ENCODE measurements at places on chromosomes 11 and 22.
A peak's percentile ranks its signal among the peaks of the same experiment; 100 is the strongest.

DNA sequence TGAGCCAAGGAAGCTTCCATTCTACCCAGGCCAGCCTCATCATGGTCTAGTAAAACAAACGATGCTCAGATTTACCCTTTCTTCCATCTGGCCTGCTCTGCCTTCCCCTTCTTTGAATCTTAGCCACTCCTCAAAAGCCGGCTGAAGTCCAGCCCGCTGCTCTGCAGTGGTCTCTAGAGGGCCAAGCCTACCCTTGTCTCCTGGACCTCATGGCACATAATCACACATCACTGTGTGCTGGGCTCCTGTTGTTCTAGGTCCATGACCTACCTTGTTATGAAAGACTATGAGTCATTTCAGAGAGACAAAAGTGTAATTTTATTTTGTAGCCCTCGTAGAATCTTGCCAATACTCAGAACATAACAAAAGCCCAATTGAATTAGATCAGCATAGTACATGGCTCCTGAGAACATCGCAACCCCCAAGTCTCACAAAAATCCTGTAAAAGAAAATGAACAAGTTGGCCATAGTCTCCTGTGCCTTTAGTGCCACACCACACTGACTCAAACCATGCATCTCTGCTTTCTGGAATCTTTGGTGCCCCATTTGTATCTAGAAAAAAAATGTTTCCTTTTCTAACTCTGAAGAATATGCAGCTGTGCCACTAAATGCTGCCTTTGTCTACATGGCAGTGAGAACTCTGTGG lies 192.7 kb downstream of the OPCML start:
- no peak for DNase-seq

DNA sequence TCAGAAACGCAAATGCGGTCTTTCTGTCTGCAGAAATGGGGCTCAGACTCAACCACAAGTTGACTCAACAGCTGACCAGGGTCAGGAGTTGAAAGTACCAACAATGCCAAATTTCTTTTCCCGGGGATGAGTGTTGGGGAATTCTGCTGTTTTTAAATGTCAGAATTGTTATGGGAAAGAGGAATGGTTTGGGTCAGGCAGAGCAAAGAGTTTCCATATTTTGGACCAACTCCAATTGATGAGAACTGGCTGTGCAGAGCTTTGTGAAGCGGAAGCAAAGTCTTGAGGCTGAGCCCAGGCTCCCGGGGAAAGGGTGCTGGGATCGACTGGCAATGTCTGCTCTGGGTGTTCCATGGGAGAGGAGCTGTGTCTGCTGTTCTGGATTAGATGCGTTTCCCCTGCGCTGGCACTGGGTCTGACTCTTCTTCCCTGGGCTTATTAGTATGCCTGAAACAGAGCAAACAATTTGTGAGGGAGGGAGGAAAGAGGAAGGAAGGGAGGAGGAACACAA lies 36.2 kb downstream of the TXN2 start:
- no peak for DNase-seq

- DNase-seq, result no peak
Observed at GRCh38 chr11:105524286-105524685, 85.6 kb upstream of the GRIA4 start.

DNA sequence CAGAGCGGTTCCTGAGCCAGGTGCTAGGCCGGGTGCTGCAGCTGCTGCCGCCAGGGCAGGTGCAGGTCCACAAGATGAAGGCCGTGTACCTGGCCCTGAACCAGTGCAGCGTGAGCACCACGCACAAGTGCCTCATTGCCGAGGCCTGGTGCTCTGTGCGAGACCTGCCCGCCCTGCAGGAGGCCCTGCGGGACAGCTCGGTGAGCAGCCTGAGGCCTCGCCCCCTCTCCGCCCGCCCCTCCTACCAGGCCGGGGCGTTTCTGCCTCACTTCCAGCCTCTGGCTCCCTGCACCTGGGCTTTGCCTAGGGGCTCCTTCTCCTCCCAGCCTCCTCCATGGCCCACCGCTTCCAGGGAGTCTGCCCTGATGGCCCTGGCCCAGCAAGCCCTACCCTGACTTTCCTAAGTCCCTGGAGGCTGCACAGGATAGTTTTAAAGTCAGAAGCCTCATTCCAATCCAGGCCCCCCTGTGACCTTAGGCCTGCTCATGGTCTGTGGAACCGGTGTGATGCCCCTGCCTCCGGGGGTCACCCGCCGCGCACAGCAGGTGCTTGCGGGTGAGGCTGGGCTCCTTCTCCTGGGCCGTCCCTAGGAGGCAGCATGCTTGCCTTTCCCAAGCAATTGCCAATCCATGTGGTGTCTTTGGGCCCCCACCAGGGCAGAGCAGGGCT lies 5.5 kb downstream of the TCIRG1 start:
- DNase-seq, result peak; percentile 11

DNA sequence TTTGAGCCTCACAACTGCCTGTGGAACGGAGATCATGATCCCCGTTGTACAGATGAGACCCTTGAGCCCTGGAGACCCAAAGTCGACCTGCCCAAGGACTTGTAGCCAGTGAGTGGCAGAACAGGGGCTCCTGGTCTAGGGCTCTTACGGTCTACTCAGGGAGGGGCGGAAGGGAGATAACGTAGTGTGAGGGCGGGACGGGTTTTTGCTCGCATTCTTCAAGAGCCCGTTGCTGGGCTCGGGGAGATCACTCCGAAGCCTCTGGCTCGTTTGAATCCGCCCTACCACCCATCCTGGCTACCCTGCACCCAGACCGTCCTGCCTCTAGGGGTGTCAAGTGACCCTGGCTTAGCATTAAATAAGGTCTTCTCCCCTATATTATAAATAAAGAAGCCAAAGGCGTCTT lies 639 bp downstream of the CRY2 start:
- no peak for DNase-seq

DNA sequence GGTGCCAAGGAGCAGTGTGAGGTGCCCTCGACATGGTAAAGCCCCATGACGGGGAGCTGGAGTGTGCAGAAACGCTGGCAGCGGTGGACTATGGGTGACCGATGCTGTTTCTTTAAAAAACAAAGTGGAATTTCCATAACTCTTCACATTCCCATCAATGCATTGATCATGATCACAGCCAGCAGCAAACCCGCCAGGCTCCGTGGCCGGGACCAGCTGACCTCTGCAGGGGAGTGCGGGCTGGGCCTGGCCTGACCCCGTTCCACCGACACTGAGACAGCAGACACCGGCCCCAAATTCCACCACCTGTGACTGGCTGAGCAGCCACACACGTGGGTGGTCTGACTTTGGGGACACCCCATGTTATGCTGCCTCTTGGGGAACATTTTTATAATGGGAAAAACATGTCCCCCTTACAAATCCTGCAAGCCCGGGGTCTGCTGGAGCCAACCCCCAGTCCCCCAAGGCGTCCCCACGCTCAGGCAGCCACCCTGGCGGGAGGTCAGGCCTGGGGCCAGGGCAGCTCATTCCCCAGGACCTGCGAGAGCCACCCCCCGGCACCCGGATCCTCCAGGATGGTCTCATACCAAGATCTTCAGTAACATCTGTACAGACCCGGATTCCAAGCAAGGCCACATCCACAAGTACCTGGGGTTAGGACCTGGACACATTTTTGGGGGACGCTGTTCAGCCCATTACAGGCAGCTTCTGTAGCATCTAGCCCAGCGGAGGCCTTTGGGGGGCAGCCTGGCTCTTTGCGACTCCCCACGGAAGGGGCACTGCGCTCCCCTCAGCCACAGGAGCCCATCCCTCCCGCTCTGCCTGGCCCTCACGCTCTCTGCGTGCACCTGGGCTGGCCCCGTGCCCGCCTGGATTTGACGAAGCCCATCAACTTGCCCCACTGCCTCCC lies 20.6 kb downstream of the OSBPL5 start:
- DNase-seq, result no peak

GRCh38 chr11:96055706-96056387 lies 131.9 kb upstream of the MTMR2 start:
- DNase-seq, result no peak

DNA sequence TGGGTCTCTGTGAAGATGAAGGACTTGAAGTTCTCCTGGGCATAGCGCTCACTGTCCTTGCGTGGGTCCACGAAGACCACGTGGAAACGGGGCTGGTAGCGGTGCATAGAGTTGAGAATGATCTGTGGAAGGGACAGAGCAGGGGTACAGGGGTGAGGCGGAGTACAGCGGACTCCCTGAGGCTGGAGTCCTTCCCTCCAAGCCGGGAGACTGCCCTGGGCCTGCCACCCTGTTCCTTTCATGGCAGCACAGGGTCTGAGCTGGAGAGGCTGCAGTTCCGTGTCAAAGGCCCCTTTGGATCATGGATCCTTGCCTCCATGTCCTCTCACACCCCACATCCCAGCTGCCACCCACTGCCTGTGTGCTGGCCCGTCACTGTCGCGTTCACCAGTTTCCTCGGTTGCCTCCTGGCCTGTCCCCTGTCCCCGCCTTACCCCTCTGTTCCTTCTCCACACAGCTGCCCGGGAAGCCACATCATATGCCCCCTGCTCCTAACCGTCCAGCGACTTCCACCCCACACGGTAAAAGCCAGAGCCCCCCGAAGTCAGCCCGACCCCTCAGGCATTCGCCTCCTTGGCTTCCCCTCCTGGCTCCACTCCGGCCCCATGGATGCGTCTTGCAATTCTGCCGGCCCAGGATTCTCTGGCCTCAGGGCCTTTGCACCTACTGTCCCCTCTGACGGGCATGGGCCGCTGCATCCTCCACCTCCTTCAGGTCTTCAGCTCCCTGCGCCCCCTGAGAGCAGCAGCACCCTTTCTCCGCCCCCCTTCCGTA lies 3.4 kb upstream of the NUDT8 start:
- no peak for DNase-seq

DNA sequence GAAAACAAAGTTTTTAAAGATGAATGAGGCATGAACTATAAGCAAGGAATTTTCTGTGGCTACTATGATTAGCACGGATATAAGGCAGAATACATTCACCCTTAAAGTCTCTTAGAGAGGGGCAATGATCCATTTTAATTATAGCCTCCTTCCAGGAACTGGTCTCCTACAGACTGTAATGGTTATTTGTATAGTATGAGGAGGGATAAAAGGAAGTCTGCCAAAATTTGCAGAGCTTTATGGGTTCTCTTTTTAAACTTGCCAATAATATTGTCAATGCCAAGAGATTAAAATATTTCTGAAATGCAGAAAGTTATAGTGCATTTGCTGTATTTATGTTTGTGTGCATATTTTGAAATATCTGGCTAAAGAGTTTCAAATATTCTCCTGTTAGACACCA lies 271.4 kb upstream of the LUZP2 start:
- DNase-seq, result no peak

- no peak for DNase-seq
Observed at GRCh38 chr11:71388637-71389235, 59.5 kb downstream of the DHCR7 start.

DNA sequence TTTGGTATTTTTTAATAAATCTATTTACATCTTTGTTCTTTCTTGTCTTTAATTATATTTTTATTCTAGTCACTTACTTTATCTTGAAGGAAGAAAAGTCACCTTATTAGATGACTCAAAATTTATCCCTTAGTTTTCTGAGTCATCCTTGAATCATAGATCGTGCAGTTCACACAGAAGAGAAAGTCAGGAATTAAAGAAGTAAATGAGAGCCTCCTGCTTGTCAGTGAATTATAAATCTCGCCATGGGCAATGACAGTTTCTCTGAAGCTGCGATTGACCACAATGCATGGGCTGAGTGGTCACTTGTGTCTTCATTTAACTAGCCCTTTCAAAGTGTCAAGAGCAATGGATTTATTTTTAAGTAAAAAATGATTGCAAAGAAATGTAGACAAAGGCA lies 91.2 kb downstream of the LUZP2 start:
- DNase-seq, result no peak

DNA sequence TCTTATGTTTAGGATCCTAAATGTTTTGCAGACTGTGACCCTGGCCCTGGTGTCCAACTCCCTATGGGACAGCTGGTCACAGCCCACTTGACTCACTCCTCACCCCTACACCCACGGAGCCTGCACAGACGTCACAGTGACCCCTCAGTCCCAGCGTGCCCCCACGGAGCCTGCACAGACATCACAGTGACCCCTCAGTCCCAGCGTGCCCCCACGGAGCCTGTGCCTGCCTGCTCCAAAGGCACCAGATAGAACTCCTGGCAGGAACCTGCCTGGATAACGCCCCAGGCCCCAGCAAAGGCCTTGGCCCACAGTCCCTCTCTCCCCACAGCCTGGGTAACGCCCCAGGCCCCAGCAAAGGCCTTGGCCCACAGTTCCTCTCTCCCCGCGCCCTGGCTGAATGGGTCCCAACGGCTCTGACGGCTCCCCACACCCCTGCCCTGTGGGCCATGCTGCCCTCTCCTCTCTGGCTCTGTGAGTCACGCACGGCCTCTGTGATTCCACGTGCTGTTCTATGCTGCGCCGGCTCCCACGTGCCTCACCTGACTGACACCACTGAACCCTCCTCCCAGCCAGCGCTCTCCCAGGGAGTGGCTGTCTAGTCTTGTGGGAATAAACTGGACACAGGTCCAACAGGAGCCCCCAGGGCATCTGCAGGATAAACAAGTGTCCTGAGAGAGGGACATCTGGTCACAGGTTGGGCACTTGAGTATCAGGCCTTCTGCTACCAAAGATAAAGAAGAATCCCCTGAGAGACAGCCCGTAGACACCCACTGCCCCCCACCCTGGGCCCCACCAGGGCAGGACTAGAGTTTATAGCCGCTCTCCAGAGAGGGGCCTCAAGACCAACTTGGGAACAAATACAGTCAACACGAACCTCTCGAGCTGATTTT lies 250.3 kb downstream of the BRD1 start:
- DNase-seq, result peak; percentile 9

GRCh38 chr22:44379817-44380755 lies 67.3 kb upstream of the SHISAL1 start:
- no peak for DNase-seq

- no peak for DNase-seq
Observed at GRCh38 chr11:59689015-59689414, 20.2 kb upstream of the PATL1 start.

DNA sequence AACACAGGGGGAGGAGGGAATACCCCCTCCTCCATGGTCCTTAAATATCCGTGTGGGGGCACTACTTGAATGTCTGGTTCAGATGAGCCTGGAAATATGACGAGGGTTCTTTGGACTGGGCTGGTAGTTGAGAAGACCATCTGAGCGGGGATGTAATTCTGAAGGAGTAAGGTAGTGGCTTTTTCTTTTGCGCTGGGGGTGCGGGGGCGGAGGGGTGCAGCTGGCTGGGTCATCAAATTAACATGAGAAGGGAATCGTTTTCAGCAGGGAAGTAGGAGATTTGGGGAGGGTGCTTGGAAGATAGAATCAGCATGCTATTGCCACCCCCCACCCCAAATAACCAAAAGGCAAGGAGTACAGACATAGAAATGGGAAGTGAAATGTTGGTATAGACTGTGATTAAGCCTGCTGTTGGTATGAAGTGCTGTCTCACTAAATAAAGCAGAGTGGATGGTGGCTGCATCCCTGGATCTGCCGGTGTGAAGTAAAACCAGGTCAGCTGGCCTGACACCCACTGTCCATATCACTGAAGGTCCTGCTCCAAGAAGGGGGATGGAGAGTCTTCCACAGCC lies 121.9 kb upstream of the HSD17B12 start:
- no peak for DNase-seq

DNA sequence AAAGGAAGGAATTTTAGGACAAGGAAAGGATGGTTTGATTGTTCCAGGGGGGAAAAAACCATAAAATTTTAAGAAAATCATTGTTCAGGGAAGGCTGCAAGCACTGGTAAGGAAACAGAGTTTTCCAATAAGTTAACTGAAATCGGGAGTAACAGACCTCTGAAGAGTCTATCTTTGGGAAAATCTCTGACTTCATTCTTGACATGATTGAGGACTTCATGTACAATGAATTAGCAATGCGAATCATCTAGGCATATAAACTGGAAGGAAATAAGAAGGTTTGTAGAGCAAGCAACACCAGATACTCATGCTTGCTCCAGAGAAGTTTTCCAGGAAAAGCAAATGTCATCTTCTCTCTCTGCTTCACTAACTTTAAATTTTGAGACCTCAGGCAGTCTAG lies 18.5 kb downstream of the APLP2 start:
- DNase-seq, result no peak

Measured in activated B cell treated with CpG ODN at 0.5 μM for 24 hours (primary cell).